ENCODE measurements at places on chromosomes 11 and 22. TPM values are rescaled to one million over a fixed set of nuclear protein-coding genes. Genes with fewer than 3 reads are reported as not detected.

The C11orf91 gene
- total RNA-seq = not detected

- H3K27me3 ChIP-seq = no peaks in the 10 kb centered on the region
- DNase-seq = no peak
- H3K27ac ChIP-seq = no peak overlapping the region
- H3K4me1 ChIP-seq = no peaks in the 10 kb centered on the region
- H3K4me3 ChIP-seq = no peak overlapping the region
Measured at GRCh38 chr11:9990221-9990973, 303.6 kb downstream of the SBF2 start.

DNA sequence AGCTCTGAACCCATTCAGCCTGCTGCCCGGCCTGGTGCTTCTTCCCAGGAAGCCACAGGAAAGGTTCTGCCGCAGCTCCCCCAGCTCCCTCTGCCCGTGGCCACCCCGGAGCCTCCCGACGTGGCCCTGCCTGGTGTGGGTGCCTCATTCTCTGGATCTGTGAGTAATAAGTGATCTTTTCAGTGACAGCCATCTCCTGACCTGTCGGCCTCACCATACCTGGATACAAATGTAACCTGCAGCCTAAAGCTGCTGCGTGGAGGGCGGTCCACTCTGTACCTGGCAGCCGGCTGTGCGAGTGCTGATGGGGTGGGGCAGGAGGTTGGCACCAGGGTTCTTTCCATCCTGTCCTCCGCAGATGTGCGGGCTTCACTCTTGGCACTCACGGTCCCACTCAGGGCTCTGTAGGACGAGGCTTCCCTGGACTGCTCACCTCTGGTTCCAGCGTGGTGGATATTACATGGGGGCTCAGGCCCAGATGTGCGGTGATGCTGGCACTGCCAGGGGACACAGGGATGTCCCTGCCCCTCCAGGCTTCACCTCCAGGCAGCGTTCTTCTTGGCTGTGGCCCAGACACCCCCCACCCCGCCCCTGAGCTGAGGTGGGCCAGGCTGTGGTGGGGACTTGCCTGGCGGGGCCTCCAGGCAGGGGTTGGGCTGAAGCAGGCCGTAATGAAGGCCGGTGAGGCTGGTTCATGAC is 748.5 kb downstream of the BRD1 start:
- H3K4me3 ChIP-seq = no peak overlapping the region
- no peaks in the 10 kb centered on the region for H3K27me3 ChIP-seq
- DNase-seq = peak; percentile 44
- H3K4me1 ChIP-seq = no peaks in the 10 kb centered on the region
- no peak overlapping the region for H3K27ac ChIP-seq

GRCh38 chr11:33634291-33634834 is 66.3 kb downstream of the C11orf91 start:
- no peaks in the 10 kb centered on the region for H3K27me3 ChIP-seq
- no peaks in the 10 kb centered on the region for H3K36me3 ChIP-seq
- H3K4me3 ChIP-seq = no peak overlapping the region
- H3K4me1 ChIP-seq = no peaks in the 10 kb centered on the region
- no peak overlapping the region for H3K27ac ChIP-seq

- peaks cover 33% of the 10 kb centered on the region for H3K4me1 ChIP-seq
- no peak overlapping the region for H3K4me3 ChIP-seq
Measured at GRCh38 chr11:112293614-112294013, 33.0 kb upstream of the PLET1 start.

DNA sequence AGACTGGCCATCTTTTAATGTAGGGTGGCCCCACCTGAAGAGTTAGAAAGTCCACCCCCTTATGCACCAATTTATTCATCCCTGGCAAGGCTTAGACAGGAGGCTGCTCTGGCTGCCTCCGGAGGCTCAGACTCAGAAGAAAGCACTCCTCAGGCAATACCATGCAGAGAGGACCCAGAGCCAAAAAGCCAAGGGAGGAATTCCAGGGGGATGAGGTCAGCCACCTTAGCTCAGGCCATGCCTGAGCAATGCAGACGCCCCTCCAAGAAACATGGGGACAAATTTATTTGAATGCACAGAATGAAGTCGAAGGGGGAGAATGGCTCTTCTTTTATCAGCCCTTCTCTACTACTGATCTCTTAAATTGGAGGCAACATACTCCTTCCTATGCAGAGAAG is 39.7 kb upstream of the GLYAT start:
- H3K4me1 ChIP-seq = no peaks in the 10 kb centered on the region
- no peak overlapping the region for H3K4me3 ChIP-seq
- H3K36me3 ChIP-seq = no peaks in the 10 kb centered on the region
- H3K27me3 ChIP-seq = no peaks in the 10 kb centered on the region
- no peak for DNase-seq

All from psoas muscle (tissue), 8 donors.